CD4-positive, alpha-beta T cell (primary cell): ENCODE measurements at places on chromosomes 12 and 14. TPM values are rescaled to one million over a fixed set of nuclear protein-coding genes. Genes with fewer than 3 reads are reported as not detected.
A peak's percentile ranks its signal among the peaks of the same experiment; 100 is the strongest.

DNA sequence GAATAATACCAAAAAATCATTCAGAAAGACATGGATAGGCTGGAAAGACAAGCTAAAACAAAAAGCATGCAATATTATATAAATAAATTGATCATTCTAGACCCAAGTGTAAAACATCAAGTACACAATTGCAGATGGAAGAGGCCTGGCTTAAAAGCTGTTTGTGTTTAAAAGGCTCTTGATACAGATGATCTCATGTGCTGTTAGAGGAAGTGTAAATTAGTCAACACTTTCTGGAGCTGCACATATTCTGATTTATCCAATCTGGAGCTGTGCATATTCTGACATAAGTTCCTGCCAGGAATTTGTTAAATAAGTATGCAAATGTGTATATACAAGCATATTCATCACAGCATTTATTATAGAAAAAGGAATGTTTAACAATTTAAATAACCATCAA lies 273.1 kb downstream of the RPS29 start:
- no peak for DNase-seq

- DNase-seq, result peak; percentile 43
These were observed 125.3 kb upstream of the ATF7IP start for GRCh38 chr12:14239935-14240872.

GRCh38 chr14:70489579-70490200 lies 37.7 kb downstream of the ADAM21 start:
- no peak for DNase-seq

- no peak for DNase-seq
These were observed 37.1 kb upstream of the DHRS4 start for GRCh38 chr14:23916446-23916845.

- no peak for DNase-seq
These were observed 739 bp upstream of the PPP2R5E start for GRCh38 chr14:63543826-63544406.

DNA sequence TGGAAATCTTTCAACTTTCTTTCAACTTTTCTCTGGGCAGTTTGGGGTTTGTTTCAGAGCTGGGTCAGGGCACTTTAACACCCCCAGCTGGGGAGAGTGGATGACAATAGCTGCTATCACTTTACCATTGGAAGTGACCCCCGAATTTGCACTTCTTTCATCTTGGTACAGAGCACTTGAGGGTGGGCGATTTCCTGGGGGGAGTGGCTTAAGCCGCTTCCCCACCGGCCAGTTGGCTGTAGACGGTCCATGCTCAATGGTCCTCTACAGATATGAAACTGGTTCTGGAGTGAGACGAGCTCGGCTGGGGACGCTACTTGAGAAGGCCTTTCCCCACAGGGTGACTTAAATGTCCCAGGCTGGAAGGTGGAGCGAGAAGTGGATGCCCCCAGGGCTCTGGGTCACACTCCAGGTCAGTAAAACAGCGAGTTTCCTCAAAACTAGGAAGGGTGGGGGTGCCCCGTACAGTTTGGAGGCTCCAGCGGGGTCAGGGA lies at the start of gene VRTN:
TSS of gene VRTN (plus strand) at position 231 of the 494 bp plus-strand sequence. CDS start 8,313 bp downstream, outside the sequence.
- DNase-seq, result no peak

DNA sequence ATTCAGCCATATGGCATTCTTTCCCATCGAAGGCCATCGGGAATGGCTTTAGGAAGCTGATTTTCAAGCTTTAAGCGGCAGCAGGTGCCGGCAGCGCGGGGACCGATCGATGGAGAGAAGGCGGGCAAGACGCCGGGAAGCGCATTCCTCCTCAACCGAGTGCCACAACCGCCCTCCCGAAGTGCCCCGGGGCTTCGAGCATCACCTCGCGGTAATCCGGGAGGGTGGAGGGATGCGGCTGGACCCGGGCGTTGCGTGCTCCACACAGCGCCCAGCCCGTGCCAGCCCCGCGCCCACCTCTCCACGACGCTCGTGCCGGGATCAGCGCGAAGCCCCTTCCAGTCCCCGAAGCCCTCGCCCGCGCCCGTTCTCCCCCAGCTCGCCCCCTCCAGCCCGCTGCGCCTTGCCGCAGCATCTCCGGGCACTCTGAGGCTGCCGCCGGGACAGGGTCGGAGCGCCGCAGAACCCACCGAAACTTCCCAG lies 3.2 kb downstream of the USP44 start:
- DNase-seq, result peak; percentile 14

DNA sequence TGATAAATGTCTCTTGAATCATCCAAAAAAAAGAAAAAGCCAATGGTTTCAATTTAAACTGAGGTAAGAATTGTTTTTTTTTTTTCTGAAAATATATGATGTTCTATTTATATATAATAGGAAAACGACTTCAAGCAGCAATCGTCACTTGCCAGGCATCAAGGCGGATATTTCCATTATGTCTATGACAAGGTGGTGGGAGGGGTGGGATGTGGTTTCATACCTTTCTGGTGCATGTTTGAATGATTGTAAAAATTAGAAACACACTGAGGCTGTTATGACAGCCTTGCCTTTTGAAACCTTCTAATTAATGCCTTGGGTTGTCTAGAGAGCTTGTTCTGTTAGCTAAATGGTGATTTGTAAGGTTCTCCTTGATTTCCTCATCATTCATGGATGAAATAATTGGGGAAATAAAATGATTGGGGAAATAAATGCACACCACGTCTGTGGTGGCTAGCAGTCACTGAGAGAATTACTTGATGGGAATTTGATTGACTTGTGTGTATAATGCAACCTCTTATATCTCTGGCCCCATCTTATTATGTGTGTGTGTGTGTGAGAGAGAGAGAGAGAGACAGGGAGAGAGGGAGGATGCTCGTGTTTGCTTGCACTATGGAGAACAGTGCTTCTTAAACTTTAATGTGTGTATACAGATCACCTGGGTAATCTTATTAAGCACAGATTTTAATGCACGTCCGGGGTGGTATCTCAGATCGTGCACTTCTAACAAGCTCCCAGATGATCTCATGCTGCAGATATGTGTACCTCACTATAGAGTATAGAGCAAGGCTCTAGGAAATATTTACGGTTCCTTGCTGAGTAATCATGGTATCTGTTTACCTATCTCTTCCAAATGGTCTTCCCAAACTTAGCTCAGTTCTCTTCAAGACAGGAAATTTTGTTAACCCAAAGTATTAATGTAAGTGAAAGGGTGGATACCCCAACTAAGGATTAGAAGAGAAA lies 502.6 kb downstream of the DIO2 start:
- no peak for DNase-seq

DNA sequence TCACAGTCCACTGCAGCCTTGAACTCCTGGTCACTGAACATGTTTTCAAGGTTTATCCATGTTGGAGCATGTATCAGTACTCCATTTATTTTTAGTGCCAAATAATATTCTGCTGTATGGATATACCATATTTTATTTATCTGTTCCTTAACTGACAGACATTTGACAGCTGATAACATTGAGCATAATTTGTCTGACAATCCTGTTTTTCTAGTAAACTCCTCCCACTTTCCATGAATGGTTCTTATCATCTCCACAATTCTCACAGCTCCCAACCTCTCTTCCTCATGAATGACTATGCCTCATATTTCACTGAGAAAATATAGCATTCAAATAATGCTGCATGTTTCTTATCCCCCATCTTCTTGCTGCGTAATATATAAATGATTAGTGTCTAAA lies 33.3 kb downstream of the COCH start:
- no peak for DNase-seq

GRCh38 chr12:105279460-105280056 lies 43.6 kb upstream of the APPL2 start:
- peak; percentile 10 for DNase-seq

DNA sequence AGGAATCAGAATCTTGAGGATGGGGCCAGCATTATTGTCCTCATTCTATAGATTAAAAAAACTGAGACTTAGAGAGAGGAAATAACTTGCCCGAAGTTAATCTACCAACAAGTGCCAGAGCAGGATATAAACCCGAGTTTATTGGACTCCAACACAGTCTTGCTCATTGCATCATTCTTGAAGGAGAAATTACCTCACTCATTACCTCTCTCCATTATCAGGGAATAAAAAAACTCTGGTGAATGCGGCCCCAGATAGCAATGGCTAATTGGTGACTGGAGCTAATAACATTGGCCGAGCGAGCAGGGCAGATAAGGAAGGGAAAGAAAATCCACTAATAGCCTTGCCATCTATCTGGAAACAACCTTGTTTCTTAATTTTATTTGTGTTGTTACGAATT lies 24.7 kb upstream of the TMED10 start:
- DNase-seq, result no peak

CD69 gene
- 659 TPM for total RNA-seq

GPR137C gene
- total RNA-seq, result 0.19 TPM

POTEG gene
- not detected for total RNA-seq

MAPK1IP1L gene
- 198 TPM for total RNA-seq

ACTR6 gene
- total RNA-seq, result 21.8 TPM
